Left ventricle myocardium superior (tissue), 1 donor: ENCODE measurements at places on chromosomes 6 and 20. TPM values are rescaled to one million over a fixed set of nuclear protein-coding genes. Genes with fewer than 3 reads are reported as not detected.

GRCh38 chr6:164062872-164063271 is 648.4 kb downstream of the QKI start:
- DNase-seq = no peak

DNA sequence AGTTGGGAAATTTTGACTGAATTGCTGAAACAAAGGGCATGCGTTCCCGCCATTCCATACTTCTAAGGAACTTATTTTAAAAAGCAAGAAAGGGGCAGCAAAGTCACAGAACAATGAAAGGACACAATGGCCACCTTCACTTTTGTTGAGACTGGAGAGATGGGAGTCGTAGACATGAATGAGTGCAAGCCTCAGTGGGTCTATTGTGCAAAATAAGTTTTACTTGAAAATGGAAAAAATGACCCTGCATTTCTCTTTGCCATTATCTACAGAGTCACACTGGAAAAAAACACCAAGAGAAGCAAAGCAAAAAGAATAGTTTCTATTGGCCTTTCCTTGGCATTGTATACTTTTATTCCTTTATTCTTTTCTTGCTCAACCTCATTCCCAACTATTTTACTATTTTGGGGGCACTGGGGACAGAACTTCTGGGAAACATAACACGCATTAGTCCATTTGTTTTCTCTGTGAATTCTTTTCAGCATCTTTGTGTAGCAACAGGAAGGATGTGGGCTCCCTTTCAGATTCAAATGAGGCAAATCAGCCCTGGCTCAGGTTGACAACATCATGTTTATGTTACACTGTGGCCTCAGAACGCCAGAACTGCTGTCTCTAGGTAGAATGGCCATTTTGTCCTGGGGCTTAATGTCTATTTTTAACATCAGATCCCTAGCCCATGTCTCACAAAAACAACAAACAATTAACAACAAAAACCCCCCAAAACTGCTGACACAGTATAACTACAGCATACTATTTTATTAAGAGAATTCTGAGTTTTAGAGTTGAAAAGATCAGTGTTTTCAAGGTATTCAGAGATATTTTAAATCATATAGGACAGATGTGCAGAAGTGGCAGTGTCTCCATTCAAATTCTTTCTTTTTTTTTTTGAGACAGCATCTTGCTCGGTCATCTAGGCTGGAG is 122.2 kb downstream of the FYN start:
- no peak for DNase-seq

DNA sequence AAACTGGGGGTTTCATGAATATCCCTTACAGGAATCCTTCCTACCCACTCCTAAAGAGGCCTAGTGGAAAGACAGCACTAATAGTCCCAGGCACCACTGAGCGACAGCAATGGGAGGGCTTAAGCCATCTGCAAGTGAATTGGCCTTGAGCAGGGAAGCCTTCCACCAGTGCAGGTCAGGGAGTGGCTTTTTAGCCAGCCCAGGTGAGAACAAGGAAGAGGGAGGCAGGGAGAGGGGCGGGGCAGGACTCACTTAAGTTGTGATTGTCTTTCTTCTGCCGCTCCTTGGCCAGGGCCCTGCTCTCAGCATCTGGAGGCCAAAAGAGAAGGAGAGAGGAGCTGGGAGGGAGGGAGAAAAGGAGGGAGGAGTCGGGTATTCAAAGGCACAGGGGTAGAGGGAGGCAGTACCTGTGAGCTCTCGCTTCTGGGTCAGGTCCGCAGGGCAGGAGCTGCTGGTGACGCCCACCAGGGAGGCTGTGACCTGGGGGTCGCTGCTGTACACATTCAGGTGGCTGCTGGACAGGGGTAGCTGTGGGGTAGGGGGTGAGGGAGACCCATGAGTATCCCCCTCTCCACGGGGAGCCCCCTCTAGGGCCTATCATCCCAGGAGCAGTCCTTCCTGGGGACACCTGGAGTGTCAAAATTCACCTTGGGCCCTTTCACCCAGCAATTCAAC is 47.8 kb downstream of the TFEB start:
- no peak for DNase-seq

Gene RIMS4
- total RNA-seq = 0.12 TPM
